Activated CD4-positive, alpha-beta T cell treated with anti-CD3 and anti-CD28 coated beads, Interleukin-2, Interleukin-4, amounts not matched to agents 100 ng/mL and 50 ng/mL, durations not matched to agents 16 hours and 8 hours (primary cell): ENCODE measurements at places on chromosomes 1 and 21.

GRCh38 chr1:163258181-163258580, 55.5 kb upstream of the RGS5 start:
- DNase-seq = no peak

DNA sequence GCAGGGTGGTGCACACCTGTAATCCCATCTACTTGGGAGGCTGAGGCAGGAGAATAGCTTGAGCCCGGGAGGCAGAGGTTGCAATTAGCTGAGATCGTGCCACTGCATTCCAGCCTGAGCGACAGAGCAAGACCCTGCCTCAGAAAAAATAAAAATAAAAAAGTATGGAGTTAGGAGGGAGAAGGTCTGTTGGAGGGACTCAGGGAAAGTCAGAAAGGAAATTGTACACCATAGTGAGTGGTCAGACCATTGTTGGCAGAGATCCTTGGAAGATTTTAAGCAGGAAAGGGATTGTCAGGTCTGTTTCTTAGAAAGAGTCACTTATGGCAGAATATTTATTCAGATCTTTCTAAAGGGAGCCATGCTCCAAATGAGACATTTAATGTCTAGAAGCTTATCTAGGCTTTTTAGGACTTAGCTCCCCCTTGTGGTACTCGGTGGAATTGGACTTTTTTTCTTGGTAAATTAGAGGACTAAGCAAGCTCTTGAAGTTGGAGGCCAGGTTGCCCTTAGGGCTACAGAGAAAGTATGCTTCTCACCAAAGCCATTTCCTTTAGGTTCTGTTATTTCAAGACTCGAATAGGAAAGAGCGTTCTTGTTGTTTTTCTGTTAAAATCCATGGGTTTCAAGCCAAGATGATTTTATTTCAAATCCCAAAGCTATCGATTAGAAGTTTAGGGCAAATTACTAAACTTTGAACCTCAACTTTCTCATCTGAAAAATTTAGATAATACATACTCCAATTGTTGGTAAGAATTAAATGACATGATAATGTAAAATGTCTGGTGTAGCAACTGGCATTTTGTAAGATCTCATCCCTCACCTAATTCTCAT, 16.5 kb downstream of the MIA3 start:
- peak; percentile 81 for DNase-seq

DNA sequence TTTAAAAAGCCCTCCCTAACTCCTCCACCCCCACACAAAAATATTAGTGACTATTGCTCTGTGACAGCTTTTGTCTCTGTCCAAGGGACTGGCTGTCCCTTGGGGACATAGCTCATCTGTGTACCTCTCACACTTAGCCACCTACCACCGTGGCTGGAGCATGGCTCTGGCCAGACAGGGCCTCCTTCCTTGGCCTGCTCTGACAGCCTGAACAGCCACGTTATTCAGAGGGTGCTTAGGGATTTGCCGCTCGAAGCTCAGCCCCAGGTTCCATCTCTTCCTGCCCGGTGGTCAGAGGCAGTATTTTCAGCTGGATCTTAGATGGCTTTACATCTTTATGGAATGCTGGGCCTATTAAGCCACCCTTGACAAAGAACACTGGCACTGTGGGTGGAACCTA, 6.1 kb upstream of the CELSR2 start:
- no peak for DNase-seq

DNA sequence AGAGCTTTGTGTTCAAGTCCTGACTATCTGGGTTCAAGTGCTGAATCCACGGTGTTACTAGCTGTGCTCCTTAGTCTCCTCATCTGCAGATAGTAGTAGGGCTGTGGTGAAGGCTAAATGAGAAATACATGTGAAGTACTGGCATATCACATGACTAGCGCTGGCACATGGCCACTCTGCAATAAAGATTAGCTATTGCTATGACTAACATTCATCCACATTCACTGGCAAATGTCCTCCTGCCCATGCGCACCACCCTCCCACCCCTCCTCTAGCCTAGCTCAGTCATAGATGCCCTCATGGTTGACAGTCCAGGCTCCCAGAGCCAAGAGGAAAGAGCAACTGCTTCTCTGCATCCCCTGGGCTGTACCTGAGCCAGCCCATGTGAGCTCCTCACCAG, 8.5 kb upstream of the COL8A2 start:
- no peak for DNase-seq

GRCh38 chr1:172976222-172977041, 74.3 kb downstream of the TNFSF18 start:
- no peak for DNase-seq

DNA sequence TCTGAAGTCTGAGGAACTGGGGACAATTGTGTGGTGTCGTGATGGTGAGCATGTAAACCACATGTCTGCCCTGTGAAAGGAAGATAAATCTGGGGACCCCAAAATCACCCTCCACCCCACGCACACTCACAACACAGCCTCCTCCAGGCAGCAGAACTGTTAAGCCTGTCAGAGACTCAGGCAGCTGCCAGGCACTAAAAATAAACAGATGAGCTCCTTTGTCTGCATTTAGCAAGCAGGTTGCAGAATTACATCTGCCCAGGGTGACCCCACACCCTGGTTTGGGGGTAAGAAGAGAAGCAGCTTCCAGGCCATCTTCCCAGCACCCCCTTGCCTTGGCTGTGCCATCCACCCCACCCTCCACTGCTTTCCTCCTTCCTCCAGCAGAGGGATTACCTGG, 119.1 kb upstream of the RUNX3 start:
- no peak for DNase-seq

GRCh38 chr1:164225011-164225410, 334.0 kb upstream of the PBX1 start:
- DNase-seq = no peak

DNA sequence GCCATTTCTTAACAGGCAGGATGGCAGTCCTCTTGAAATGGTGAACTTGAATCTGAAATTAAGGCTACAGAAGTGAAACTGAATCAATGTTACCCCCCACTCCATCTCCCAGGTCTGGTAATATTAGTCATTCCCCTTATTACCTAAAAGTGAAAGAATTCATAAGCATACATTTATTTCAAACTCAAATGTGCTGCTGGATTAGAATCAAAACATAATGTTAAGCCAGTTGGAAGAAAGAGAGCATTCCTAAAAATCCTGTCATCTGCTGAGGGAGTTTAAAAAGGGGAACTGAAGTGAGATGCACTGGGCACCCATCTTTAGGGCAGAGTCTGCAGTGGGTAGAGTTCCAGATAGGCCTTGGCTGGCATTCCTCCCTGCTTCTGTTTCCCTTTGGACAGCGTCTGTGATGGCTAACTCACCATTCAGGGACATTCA, 17.4 kb downstream of the KIAA0319L start:
- peak; percentile 47 for DNase-seq

- no peak for DNase-seq
Measured at GRCh38 chr21:41593051-41593759, 85.2 kb upstream of the TMPRSS2 start.

- no peak for DNase-seq
Measured at GRCh38 chr1:110050602-110051261, 16.3 kb downstream of the STRIP1 start.

DNA sequence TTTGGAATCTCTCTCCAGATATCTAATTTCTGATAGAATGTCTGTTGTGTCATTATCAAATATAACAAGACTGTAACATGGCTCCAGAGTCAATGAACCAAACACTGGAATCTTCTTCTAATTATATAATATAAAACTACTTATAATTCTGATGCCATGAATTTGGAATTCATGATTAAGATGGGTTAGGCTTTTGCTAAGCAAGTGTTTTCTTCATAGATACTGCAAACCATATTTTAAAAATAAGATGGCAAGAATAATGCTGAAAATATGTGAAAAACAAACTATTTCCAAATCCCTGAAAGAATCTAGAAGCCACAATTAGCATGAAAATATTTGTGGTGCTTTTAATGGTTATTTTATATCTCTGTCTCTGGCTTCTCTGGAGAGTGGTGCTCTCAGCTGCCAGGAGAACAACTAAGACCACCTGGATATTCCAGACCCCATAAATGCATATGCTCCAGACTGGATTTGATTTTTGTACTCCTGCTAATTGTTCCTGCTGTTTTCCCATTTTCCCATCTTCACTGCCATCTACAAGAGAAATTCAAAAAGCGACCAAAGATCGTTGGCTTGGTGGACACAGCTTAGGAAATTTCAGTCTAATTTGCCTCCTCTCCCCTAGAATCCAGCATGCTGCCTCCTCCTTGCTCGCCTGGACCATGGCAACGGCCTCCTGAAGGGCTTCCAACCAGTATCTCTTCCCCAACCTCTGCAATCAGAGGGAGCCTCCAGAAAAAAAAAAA, 418.9 kb downstream of the SETD4 start:
- no peak for DNase-seq

DNA sequence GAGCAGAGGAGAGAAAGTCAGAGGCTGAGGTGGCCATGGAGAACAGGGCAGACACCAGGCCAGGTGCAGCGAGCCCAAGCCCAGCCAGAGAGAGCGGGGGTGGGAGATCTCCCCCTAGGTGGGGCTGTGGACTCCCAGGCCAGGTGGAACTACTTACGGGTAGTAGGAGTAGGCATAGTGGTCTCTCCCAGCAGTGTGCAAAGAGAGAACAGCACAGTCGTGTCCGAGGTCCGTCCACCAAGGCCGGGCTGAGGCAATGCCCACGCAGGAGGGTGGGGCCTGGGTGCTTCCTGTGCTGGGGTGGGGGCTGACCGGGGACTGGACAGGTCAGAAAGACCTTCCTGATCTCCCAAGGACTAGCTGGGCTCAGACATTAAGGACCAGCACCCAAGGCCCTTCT, 263.7 kb downstream of the PTPRU start:
- no peak for DNase-seq

DNA sequence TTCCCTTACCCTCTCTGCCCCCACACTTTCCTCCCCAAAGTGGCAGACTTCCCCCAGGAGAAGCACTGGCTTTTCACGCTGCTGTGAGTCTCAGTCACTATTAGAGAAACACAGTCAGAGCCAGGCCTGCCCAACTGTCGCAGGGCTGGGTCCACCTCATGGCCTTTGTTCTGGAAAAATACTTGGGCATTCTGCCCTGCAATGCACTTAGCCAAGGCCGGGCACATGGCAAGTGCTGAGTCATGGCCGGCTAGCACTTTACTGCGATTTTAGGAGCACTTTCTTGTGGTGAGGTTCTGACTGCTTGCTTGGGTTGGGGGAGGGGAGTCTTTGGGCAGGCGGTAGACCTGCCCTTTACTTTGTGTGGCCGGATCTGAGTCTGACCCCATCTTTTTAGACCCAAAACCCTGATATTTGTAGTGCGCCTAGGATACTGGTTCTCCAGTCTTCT, 7.7 kb downstream of the EPHX1 start:
- DNase-seq = peak; percentile 15

- DNase-seq = no peak
Measured at GRCh38 chr1:35120458-35121133, 41.4 kb downstream of the ZMYM1 start.

GRCh38 chr1:67719329-67720196, 34.6 kb downstream of the GADD45A start:
- no peak for DNase-seq

DNA sequence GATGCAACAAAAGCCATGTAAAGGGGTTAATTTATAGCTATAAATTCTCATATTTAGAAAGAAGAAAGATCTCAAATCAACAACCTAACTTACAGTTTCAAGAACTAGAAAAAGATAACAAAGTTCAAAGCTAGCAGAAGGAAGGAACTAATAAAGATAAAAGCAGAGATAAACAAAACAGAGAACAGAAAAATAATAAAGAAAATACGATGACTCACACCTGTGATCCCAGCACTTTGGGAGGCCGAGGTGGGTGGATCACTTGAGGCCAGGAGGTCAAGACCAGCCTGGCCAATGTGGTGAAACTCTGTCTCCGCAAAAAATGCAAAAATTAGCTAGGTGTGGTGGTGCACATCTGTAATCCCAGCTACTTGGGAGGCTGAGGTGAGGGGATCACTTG, 12.4 kb upstream of the TMEM183A start:
- no peak for DNase-seq

- DNase-seq = no peak
Measured at GRCh38 chr1:230975636-230976035, 3.0 kb downstream of the TTC13 start.

DNA sequence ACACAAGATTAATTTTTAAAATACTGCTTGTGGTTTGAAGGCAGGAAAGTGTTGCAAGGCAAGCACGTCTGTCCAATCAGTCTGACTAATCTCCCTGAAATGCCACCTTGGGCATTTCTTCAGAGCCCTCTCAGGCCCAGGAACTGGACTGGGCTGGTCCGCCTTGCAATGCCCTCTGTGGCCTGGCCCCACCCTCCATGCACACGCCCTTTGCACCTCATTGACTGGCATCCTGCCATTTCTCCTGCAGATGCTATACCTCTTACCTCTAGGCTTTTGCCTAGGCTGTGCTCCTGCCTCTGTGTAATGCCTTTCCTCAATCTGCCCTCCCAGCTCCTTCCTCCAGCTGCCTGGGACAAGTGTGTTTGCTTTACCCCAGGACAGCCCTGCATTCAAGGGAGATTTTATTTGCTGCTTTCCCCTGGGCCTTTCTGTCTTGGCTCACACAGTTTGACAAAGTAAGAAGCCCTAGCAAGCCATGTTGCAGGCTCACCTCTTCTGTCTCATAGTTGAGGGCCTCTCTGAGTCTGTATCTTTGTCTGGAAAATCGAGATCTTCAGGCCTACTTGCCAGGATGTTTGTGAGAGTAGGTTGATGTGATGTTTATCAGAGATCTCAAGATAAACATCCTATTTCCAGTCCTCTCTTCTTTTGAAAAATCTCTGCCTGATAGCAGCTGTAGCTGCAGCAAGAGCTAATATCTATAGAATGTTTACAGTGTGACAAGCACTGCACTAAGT, 149.2 kb upstream of the JUN start:
- DNase-seq = no peak

DNA sequence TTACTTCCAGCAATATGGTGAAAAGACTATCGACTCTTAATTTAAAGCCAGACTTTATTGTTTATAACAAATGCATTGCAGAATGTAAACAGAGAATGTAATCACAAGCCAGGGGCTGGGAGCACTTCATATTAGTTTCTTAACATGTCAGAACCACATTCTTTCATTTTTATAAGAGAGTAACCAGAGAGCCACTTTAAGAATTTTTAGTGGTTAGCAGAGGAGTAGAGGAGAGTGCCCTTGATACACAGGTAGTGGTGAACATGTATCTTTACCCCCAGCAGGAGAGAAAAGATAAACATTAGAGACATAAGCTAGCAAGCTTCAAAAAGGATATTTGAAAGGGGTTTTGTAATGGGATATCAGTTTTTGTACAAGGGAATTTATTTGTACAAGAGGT, 11.1 kb downstream of the AMY2B start:
- no peak for DNase-seq

GRCh38 chr21:42006765-42007164, 3.4 kb downstream of the ZBTB21 start:
- peak; percentile 21 for DNase-seq

DNA sequence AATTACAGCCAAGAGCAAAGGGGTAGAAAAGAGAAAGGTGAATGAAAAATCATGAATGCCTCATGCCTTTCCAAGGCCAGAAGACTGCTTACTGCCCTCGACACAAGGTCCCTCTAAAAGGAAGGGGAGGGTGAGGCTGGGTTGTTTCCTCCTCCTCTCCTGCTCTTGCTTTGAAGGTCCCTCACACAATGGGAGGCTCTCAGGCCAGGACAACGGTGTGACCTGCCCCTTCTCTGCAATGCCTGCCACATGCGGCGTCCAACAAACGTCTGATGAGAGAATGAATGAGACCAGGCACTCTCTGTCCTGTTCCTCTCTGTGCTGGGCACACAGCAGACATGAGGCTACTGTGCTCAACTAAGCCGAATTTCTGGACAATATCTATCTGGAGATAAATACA, 51.3 kb downstream of the SSBP3 start:
- DNase-seq = no peak
